ENCODE measurements at places on chromosomes 12 and 14. TPM values are rescaled to one million over a fixed set of nuclear protein-coding genes. Genes with fewer than 3 reads are reported as not detected.

DNA sequence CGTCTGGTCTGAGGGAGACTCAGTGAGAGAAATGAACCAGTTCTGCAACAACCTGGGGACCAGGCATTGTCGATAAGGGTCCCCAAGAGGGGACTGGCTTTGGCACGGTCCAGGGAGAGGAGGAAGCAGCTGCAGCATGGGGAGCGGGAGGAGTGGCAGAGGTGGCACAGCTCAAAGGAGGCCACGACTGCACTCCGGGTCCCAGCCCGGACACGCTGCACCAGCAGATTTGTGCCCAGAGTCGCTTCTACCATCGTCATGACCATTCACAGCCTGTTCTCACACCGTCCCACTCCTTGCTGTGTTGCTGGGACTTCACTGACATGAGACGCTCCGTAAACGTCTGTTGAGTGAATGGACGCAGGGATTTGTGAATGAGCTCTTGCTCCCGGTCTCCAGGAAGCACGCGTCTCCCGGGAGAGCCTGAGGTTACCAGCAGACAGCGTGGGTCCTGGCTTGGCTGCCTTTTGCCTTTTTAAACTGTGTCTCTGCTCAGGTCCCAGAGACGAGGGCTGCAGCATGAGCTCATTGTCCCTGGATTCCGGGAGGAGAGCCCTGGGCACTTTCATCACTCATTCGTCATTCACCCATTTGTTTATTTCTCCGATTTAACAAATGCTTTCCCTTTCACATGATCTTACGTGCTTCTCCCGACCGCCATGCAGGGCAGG lies 137.0 kb downstream of the PIWIL1 start:
- DNase-seq = no peak
- H3K4me3 ChIP-seq = no peak overlapping the region
- H3K27me3 ChIP-seq = no peaks in the 10 kb centered on the region
- H3K27ac ChIP-seq = no peak overlapping the region
- H3K4me1 ChIP-seq = no peaks in the 10 kb centered on the region

The DHRS2 gene
- 9.4 TPM for total RNA-seq

GRCh38 chr12:113314121-113314529 lies 20.8 kb downstream of the SLC8B1 start:
- H3K27me3 ChIP-seq = no peaks in the 10 kb centered on the region
- H3K4me3 ChIP-seq = no peak overlapping the region
- H3K4me1 ChIP-seq = no peaks in the 10 kb centered on the region
- H3K27ac ChIP-seq = no peak overlapping the region

DNA sequence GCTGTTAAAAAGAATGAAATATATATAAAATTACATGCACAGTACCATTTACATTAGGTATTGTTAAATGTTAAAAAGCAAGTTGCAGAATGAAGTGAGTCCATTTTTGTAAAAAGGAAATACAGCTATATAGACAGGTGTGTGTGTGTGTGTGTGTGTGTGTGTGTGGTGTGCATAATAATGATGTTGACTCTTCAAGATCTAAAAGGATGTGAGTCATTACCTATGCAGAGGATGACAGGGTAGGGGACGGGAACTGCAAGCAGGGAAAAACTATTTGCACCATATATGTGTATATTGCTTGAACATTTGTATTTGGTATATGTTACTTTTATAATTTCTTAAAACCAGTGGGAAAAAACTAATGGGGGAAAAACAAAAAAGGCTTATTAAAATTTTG lies 3.1 kb downstream of the C14orf39 start:
- no peak for DNase-seq
- H3K27ac ChIP-seq = no peak overlapping the region
- peaks cover 39% of the 10 kb centered on the region for H3K27me3 ChIP-seq
- no peaks in the 10 kb centered on the region for H3K36me3 ChIP-seq
- no peaks in the 10 kb centered on the region for H3K4me1 ChIP-seq
- no peak overlapping the region for H3K4me3 ChIP-seq

- no peak overlapping the region for H3K27ac ChIP-seq
- no peaks in the 10 kb centered on the region for H3K4me1 ChIP-seq
- no peaks in the 10 kb centered on the region for H3K36me3 ChIP-seq
- no peak for DNase-seq
- peaks cover 3% of the 10 kb centered on the region for H3K27me3 ChIP-seq
Observed at GRCh38 chr14:63045612-63046320, 508 bp upstream of the KCNH5 start.

All from breast epithelium (tissue), 4 donors.